ENCODE measurements at places on chromosomes 3 and 15. TPM values are rescaled to one million over a fixed set of nuclear protein-coding genes. Genes with fewer than 3 reads are reported as not detected.

The CLRN1 gene
- not detected for total RNA-seq

The GOLGA8M gene
- 1.0 TPM for total RNA-seq

The TADA3 gene
- total RNA-seq = 83.3 TPM

The CPEB1 gene
- 36.4 TPM for total RNA-seq

The GPR149 gene
- total RNA-seq = not detected

The ISY1 gene
- 39.2 TPM for total RNA-seq

The FGD5 gene
- 11.7 TPM for total RNA-seq

The CLPX gene
- 62.5 TPM for total RNA-seq

The MINAR1 gene
- total RNA-seq = 1.2 TPM

The MYL3 gene
- not detected for total RNA-seq

The DNASE1L3 gene
- total RNA-seq = 0.43 TPM

The PLCL2 gene
- total RNA-seq = 16.1 TPM

The EOGT gene
- total RNA-seq = 67.2 TPM

The NAA50 gene
- total RNA-seq = 218 TPM

The KIF7 gene
- 21.9 TPM for total RNA-seq

The TRIM42 gene
- not detected for total RNA-seq

The PCSK6 gene
- 0.43 TPM for total RNA-seq

The CTXN2 gene
- not detected for total RNA-seq

The ROPN1 gene
- 0.22 TPM for total RNA-seq

The ACKR4 gene
- 5.3 TPM for total RNA-seq

The IFT122 gene
- total RNA-seq = 35.1 TPM

The ABHD6 gene
- 5.9 TPM for total RNA-seq

The TTC23 gene
- total RNA-seq = 26.9 TPM

The MKRN2OS gene
- not detected for total RNA-seq

The ARHGEF3 gene
- total RNA-seq = 16.4 TPM

The CPNE9 gene
- not detected for total RNA-seq

The FAM174B gene
- 9.9 TPM for total RNA-seq

The STARD5 gene
- 3.8 TPM for total RNA-seq

The LSAMP gene
- 3.2 TPM for total RNA-seq

The BCL6 gene
- total RNA-seq = 49.7 TPM

The CILP gene
- 4.6 TPM for total RNA-seq

The IGSF10 gene
- 7.2 TPM for total RNA-seq

The ADPRH gene
- total RNA-seq = 3.5 TPM

The XXYLT1 gene
- total RNA-seq = 18.8 TPM

The MELTF gene
- total RNA-seq = 53.1 TPM

The TF gene
- 0.43 TPM for total RNA-seq

The TGFBR2 gene
- total RNA-seq = 135 TPM

The SLC28A2 gene
- not detected for total RNA-seq

The SHC4 gene
- 2.5 TPM for total RNA-seq

The P2RY14 gene
- total RNA-seq = not detected

The OXTR gene
- total RNA-seq = 0.76 TPM
